ENCODE measurements at places on chromosomes 3 and 15.

GRCh38 chr3:68288085-68288484 lies 633.7 kb upstream of the SUCLG2 start:
- no peak for DNase-seq

DNA sequence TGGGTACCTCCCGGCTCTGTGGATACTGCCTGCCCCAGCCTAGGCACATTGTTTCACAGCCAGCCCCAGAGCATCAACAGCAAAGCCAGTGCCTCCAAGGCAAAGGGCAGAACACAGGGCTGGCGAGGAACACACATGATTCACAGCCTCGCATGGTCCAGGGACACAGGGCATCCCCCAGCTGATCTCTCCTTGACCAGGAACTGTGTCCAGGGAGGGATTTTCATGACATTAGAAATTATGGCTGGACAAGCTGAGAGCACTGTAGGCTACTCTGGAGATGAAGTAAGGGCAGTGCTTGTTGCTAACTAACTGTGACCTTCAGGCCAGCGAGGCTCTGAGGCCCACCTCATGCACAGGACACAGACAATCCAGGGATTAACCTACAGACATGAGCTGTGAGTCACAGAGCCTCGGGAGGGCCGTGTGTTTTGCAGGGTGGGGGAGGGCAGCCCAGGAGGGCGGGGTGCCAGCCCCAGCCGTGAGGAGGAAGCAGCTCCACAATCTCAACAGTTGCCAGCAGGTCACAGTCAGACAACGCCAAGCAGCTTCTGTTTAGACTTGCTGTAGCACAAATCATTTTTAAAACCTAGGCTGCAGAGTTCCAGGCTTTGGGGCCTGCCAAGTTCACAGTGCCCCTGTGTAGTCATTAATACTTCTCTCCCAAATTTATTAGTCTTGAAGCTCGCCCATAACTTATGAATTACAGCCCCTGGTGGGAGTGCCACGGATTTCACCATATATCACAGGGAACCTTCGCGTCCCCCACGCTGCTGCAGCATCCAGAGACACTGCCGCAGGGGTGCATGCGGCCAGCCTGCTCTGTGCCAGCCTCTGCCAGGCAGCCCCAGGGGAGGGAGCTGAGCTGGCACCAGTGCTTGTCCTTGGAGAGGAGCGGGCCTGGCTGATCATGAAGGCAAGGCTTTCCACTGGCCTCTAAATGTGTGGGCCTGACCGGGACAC lies 114.7 kb downstream of the ETFA start:
- no peak for DNase-seq

DNA sequence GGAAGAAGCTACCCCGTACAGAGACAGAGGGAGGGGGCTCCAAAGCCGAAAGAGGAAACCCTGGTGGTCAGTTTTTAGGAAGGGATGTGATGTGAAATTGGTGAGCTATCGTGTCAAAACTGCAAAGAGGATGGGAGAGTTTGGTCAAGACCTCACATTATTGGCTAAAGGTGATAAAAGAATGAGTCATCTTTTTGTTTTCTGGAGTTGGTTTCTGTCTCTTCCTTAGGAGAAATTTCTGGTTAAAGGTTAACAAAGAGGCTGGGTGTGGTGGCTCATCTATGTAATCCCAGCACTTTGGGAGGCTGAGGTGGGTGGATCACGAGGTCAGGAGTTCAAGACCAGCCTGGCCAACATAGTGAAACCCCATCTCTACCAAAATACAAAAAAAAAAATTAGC lies 217.8 kb upstream of the CBLB start:
- DNase-seq, result no peak

DNA sequence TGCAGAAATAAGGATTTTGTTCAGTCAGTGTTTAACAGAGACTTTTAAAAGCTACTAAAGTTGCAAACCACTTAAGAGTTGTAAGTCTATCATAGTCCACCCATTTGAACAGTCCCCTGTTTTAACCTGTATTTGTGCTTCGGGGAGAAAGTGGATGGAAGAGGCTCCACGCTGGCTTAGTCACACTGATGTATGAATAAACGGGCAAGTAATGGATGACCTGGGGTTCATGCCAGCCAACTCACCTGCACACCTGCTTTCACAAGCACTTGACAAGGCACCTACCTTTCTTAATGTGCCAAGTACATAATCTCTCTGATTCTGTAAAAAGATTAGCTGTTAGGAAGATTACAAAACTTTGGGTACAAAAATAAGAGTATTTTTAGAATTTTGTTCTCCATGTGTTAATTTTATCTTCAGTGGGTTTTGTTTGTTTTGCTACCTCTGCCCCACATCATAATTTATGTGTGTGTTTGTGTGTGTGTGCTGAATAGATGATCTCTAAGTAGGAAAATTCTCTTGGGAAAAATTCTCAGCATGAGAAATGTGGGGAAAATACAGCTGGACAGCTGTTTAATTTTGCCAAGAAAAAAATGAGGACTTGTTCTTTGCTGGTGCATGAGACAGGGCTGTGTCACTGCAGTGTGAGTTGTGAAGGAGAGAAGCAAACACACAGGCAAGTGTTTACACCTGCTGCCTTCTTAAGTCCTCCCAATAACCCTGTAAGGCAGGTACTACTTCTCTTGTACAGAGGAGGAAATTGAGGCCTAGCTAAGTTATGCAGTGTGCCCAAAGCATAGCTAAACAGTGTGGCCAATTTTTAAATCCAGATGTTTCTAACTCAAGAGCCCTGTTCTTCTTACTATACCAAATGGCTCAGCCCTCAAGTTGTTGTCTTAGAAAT lies 181.2 kb upstream of the IL12A start:
- no peak for DNase-seq

DNA sequence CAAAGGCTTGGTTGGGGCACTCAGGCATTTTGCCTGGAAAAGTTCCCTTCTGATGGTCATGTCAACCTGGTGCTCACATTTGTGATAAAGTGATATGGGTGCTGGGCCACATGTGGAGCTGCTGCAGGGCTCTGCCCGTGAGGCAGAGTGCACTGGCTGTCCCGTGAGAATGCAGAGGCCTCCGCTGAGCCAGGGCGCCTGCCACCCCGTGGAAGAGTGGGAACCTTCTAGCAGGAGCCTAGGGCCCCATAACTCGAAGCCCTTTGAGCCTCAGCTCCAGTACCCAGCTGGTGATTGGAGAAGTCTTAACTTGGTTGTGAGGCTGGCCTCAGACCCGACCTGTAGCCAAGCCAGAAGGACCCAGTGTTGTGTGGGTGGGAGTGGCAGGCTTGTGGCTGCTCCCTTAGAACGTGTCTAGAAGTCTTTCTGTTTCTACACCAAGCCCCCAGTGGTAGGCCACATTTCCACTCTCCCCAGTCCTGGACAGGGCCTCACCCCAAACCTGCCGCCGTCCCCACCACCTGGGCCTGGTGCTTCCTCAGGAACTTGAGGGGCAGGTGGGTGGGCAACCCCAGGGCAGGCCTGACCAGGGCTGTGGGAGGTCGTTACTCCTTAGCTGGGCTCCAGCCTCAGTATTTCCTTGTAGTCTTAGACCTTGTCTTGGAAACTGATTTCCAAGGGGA lies 19.7 kb downstream of the SEC61A1 start:
- no peak for DNase-seq

DNA sequence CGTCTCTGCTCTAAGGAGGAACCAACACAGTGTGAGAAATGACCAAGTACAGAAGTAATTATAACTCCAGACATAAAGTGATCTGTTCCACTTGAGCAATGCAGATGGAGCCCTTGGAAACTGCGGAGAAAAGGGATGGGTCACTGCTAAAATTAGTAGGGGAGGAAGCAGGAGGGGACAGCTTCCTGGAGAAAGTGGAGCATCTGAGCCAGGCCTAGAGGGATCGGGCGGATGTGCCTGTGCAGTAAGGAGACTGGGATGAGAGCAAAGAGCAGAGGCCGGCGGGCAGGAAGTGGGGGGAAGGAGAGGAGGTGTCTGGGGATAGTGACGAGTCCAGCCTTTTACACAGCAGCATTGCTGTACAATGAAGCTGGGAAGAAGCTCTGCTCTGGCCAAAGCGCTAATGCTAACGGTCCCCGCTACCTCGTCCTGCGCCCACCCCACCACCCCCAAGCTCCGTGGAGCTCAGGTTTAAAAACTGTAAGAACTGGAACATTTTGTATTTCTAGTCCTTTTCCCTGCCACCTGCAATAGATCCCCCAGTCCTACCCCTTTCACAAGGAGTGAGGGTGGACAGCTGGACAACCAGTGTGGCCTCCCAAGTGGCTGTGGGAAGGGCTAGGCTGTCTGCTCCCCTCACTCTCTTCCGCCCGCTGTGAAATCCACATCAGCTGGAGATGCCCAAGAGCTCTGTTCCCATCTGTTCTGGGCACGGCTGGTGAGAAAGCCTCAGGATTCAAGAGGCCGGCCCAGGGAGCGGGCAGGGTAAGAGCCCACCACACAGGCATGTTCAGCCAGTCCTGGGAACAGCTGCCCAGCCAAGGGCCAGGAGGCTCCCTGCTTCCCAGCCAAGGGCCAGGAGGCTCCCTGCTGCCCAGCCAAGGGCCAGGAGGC lies 53.0 kb upstream of the HES1 start:
- no peak for DNase-seq

DNA sequence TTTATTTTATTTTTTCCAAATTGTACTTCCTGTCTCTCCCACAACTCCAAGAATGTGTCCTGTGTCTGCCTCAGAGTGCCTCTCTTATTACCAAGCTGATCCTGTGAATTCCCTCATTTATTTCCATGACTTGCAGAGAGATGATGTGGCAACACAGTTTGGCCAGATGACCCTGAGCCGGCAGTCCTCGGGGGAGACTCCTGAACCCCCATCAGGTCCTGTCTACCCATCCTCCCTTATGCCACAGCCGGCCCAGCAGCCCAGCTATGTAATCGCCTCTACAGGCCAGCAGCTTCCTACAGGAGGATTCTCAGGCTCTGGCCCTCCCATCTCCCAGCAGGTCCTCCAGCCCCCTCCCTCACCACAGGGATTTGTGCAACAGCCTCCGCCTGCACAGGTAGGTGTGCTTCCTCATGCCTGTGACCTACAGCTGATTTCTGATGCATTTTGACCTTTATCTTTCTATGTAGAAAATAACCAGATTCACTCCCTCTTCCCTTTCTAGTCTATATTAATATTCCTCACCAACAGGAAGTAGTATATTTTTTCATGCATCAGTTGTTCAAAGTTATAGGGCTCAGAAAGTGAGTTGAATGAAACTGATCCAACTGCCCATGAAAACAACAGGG lies 100.0 kb downstream of the ARPP21 start:
- DNase-seq, result no peak

DNA sequence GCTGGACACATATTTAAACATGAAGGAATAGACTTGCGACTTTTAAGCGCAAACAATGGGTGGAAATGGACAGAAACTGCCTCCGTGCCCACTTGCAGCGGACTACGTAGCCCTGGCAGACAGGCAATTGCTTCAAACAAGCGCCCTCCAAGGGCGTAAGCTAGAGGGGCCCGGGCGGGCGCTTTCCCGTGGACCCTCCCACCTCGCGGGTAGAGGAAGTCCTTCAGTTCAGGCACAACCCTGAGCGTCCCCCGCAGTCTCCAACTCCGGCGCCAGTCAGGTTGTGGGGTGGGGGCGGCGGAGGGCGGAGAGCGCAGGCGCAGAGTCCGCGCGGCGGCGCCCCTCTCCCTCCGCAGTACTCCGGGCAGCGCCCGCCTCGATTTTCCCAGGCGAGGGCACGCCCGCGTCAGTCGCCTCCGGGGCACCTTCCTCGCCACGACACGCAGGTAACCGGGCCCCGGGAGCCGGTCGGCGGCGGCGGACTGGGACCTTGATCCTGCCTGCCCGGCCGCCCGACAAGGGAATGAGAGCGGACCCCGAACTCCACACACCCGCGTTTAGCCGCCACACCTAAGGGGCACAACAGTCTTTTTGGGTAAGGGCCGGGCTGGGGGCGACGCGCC lies at the start of gene SLC35G2:
TSS of gene SLC35G2 (plus strand) at position 358 of the 623 bp plus-strand sequence. CDS start 35,335 bp downstream, outside the sequence.
- no peak for DNase-seq

GRCh38 chr15:70833861-70834765 lies 19.8 kb downstream of the LARP6 start:
- no peak for DNase-seq

Data from stimulated activated CD4-positive, alpha-beta T cell treated with anti-CD3 and anti-CD28 coated beads, Interleukin-2, amount 100 ng/mL, for 4 hours (primary cell).